ENCODE measurements at places on chromosomes 2 and 18.

DNA sequence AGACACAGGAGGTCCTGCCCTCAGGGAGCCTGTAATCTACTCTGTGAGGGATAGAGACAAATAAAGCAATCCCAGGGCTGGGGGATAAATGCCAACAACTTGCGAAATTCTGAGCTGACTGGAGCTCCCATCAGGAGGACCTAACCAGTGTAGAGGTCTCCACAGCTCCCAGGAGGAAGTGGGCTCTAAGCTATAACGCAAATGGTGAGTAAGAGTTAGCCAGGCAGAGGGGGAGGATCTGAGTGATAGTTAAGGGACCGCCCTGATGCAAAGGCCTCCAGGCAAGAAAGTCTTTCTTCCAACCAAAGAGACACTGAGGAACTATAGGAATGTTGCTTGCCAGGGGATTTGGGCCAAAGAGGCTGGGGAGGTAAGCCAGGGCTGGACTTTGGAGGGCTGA is 16.0 kb upstream of the ZNF532 start:
- DNase-seq, result no peak

GRCh38 chr2:176935543-176936102 is 277.0 kb upstream of the HNRNPA3 start:
- DNase-seq, result no peak

DNA sequence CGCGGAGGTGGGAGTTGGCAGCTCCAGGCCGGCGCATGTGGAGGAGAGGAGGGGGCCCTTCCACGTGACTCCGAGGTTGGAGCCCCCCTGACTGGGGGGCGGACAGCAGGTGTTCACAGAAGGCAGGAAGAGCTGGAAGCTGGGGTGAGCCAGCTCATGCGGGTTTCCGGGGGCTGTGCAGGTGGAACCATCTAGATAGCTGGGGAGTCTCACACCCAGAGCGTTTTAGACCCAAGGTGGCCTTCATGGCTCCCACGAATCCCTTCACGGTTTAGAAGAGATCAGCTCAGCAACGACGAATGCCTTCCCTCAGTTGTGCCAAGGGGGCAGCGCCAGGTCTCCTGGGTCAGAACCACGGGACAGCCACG is 740.5 kb upstream of the SALL3 start:
- DNase-seq, result no peak

- DNase-seq, result no peak
Observed at GRCh38 chr2:45242161-45242741, 233.0 kb upstream of the SIX2 start.

DNA sequence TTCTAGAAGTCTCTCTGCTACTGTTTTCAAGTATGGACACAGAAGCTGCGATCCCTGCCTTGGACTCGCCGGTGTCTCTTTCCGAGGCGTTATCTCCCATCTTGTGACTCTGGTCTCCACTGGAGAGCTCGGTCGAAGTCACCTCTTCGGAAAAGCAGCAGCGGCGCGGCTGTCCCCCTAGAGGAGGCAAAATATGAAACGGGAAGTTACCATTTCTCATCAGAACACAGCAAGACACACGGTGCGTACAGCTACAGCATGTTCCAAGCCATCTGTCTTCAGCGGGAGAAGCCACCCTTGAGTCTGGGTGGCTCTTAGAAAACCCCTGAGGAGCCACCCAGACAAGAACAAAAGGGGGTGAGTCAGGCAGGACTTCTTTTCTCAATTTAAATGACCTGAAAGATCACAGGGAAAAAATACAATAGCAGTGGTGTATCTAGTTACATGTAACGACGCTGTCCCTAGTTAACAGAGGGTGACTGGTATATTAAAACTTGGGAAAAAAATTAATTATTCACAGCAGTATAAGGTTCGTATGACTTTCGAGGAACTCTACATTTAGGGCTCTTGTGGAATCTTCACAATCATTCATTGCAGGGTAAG is 114.8 kb downstream of the ZNF516 start:
- no peak for DNase-seq

DNA sequence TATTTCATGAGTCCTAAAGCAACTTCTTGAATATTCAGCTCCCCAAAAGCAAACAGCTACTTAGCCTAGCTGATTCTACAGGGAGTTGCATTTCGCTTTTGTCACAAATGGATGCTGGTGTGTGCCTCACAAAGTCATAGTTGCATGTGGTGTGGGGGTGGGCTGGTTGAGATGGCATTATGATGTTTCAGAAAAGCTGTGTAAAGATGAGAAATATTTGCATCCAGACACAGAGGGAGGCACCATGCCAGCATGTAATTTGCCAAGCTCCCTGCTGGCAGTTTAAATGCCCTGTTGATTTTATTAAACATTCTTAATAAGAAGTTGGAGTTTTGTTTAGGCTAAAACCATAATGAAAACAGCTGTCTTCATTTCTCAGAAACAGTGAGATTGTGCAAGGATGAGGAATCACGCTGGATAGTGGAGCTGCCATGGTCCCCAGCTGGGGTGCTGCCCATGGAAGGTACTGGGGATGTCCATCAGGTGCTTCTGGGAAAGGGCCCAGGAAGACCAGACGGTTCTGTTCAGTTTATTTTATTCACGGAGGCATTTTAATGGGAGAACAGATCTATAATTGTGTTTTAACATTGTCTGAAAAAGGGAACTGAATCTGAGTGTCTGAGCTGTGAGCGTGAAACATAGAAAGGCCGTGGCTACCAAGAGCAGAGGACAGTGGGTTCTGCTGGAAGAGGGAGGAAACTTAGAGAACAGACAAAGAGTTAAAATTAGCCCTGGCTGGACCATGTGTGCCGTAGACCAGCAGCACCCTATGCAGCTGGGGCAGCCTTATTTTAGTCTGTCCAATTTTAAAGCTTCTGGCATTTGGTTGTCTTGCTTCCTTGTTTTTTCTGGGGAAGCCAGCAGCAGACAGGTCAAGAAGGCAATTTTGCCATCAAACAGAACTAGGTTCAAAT is 177.1 kb downstream of the FAM210A start:
- DNase-seq, result peak; percentile 79
